ENCODE measurements at places on chromosomes 1 and 21. TPM values are rescaled to one million over a fixed set of nuclear protein-coding genes. Genes with fewer than 3 reads are reported as not detected.

- DNase-seq: no peak
Observed at GRCh38 chr1:195933835-195934234, 674.4 kb downstream of the KCNT2 start.

DNA sequence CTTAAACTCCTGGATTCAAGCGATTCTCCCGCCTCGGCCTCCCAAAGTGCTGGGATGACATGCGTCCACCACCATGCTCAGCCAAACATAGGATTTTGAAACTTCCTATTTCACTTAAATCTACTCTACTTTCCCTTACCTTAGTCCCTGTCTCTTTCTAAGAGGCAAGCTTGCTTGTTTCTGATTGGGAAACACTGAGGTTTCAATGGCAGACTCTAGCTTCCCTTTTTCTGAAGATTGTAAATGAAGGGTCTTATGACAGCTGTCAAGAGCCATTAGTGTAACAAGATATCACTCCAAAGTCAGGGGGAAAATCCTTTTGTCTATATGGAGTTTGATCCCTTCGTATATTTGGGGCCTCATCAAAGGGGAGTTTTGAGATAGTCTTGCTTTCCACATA is 23.5 kb upstream of the LMO4 start:
- no peak for DNase-seq

GRCh38 chr1:91851130-91852010 is 34.6 kb downstream of the TGFBR3 start:
- peak; percentile 92 for DNase-seq

DNA sequence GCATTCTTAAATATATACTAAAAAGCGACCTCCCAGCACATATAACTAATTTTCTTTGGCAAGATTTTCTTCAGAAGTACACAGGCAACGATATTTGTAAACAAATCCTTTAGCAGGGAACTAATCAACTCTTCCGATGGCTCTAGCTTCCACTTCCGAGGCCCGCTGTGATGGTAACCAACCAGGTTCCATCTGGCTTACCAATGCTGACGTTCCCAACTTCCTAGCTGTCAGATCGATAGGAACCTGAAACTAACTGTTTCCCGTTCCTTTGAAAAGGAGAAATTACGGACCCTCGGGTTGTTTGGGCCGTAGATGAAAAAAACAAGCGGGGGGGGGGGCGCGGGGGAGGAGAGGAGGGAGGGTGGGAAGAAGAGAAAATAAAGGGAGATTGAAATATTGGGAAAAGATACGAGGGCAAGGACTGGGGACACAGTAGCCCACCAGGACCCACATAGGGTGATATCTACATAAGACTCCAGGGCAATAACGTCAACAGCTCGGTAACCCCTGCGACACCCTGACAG is 513 bp downstream of the GTF2B start:
- no peak for DNase-seq

The NR1I3 gene
- total RNA-seq: not detected

DNA sequence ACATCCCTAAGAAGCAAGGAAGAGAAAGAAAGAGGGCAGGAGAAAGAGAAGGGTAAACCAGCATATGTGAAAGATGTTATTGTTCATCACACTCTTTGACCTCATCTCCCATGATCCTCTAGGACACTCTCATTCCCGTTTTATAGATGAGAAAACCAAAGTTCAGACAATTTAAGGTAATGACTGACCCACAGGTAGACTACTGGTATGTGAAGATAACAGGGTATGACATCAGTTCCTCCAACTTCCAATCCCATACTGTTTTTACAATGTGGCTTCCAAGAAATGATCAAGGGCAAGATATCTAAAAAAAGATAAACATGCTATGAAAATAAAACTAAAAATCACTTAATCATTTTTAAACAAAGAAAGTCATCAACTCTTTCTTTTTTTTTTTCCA is 95.2 kb upstream of the TNFSF4 start:
- DNase-seq: no peak

The PCBP3 gene
- 7.1 TPM for total RNA-seq
